AML-193 (cell line): ENCODE measurements at places on chromosomes 1 and 21.

GRCh38 chr1:38173848-38174247 is 127.3 kb upstream of the POU3F1 start:
- DNase-seq = no peak

DNA sequence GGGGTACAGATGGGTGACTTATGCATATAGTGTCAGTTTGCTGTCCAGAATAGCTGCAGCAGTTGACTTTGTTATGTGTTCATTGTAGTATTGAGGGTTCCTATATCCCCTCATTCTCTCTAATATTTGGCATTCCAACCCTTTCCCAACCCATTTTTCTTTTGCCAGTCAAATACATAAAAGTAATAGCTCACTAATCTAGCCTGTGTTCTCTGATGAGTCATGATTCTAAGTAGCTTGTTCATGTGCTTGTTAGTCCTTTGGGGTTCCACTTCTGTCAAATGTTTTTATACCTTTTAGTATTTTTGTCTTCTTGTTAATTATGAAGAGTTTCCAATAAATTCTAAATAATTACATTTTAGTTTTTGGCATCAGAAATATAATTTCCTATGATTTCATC is 99.2 kb upstream of the MROH9 start:
- DNase-seq = no peak

DNA sequence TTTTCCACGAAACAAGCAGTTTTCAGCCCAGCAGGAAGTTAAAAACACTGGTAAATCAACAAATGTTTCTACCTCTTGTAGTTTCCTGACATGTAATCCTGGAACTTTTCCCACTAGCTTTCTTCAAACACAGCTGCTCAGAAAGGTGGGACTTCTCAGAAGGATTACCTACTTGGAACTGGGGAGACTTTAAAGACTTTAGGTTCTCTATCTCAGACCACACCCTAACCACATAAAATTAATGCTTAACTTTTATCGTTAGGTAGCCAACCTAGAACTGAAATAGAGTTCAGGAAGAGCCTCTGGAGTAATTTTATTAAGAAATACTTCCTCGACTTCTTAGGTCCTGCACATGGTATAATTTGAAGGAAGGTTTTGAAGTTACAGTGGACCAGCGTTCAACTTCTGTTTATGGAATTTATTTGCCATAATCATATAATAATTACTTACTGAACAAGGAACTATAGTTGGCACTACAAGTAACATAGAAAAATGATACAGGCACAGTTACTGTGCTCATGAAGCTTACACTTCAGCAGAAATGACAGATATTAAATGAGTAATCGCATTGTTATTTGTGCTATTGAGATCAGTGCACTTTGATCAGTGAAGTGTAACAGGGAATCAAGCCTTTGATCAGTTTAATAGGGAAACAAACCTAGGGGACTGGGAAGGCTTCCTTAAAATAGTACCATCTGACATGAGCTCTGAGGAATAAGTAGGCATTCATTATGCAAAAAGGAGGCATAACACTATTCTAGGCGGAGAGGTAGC is at the start of gene BCL2L15:
TSS of gene BCL2L15 (minus strand) at position 180 of the 774 bp plus-strand sequence. CDS start 206 bp downstream, outside the sequence.
- DNase-seq = no peak

DNA sequence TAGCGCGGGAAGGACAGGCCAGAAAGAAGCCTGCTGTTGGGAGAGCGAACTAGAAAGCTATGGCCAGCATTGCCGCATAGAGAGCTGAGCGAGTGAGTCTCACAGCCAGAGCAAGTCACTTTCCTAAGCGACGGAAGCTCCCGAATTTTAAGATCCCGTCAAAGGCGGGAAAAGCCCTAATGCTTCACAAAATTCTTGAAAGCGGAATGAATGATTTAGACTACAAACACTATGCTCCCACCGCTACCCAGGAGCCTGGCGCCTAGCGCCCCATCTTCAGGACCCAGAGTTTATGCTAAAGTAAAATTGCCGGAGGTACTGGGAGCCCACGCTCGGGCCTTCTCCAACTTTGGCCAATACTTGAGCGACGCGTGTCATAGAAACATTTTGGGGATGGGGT is 409.9 kb upstream of the ESRRG start:
- no peak for DNase-seq

GRCh38 chr1:213884402-213884801 is 103.4 kb upstream of the PROX1 start:
- DNase-seq = no peak

DNA sequence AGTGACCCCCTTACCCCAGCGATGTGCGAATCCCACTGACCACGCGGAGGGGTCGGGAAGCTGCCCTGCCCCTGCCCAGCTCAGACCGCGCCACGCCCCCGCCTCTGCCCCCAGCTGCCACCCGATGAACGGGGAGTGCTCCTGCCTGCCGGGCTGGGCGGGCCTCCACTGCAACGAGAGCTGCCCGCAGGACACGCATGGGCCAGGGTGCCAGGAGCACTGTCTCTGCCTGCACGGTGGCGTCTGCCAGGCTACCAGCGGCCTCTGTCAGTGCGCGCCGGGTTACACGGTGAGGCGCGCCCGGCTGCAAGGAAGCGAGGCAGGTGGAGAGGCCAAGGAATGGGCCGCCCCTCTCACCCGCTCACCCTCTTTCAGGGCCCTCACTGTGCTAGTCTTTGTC is 11.9 kb upstream of the LRRC71 start:
- no peak for DNase-seq

GRCh38 chr21:16086121-16086520 is 356.3 kb downstream of the USP25 start:
- DNase-seq = no peak

GRCh38 chr1:198861636-198862035 is 222.8 kb downstream of the PTPRC start:
- no peak for DNase-seq
